ENCODE measurements at places on chromosomes 7 and 10.
A peak's percentile ranks its signal among the peaks of the same experiment; 100 is the strongest.

GRCh38 chr7:38563741-38564140, 67.4 kb downstream of the AMPH start:
- no peak for DNase-seq

- DNase-seq: no peak
These were observed 528.9 kb downstream of the MAGI2 start for GRCh38 chr7:78924581-78924980.

DNA sequence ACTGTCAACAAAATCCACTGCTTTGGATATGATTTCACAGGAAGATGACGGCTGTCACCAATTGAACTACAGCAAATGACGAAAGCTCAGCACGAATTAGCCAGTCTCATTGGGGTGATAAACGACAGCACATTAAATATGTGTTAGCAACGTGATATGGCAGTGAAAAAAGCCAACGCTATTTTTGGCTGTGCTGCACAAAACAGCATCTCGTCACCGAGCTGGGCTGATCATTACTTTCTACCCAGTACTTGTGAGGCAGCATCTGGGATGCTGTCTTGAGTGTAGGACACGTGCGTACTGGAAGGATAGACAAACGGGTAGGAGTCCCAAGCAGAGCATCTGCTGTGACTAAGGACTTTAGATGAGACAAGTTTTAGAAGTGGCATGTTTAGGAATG, 138.3 kb downstream of the EXOC4 start:
- no peak for DNase-seq

DNA sequence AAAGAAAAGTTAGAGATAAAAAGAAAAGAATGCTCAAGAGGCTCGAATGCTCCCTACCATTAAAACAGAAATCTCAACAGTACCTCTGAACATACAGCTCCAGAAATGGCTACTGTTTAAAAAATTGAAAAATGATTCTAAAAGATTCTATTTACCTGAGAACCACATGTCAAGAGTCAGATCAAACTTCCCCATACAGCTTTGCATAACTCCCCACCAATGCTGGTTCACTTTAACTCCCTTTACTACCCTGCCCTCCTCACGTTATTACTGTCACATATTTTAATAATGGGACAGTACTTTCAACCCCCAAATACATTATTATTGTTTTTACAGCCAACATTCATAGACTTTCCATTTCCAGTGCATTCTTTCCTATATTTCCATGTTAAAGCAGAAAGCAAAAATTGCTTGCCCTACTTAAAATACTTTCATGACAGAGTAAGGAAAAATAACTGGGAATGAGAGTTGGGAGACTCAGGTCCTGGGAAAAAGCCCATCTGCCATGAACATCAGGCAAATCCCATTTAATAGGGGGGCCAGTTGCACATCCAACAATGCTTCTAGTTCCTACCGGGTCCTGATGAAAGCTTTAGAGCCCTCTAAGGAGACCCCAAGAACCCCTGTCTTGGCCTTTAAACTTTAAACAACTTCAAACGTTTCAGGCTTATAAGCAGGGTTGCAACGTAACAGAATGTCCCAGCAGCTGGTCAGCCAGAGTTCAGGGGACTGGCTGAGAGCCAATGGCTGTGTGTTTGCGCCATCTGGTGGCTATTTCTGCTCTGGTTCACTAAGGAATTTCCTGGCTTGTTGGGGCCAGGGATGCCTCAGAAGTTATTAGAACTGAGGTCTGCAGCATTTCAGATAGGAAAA, 247.4 kb downstream of the ELMO1 start:
- DNase-seq: peak; percentile 10

- no peak for DNase-seq
These were observed 249.6 kb downstream of the ELFN1 start for GRCh38 chr7:1919539-1920265.

DNA sequence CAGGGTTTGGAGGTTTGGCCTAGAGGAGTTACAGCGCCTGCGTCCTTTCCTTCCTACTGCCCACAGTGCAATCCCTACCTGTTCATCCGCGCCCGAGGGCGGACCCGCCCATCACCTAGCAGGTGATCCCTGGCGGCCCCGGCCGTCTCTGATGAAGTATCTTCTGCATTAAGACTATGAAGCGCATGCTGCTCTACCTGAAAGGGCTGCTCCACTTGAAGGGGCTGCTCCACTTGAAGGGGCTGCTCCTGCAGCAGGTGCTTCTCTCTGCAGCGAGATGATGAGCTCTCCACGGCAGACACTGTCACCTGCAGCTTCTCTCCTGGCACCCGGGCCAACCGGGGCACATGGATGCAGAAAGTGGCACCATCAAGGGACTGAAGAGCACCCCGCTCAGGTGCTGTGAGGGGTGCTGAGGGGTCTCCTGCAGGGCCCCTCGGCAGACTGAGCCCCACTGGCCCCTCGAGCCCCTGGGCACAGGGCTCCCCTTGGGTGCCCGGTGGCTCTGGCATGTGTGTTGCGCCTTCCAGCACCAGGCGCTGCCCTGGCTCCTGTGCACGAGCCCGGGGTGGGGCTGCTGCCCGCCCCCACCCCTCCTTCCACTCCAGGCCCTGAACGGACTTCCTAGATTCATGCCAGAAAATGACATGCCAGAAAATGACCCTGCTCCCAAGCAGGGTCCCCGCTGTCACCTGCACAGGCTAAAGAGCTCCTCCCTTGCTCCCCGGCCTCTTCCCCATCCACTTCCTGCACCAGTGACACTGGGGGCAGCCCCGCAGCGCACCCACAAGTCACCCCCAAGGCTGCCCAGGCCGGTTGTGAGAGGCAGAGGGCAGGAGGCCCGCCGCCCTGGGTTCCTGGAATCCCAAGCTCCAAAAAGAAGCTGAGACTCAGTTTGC, 29.4 kb downstream of the WDR86 start:
- no peak for DNase-seq

DNA sequence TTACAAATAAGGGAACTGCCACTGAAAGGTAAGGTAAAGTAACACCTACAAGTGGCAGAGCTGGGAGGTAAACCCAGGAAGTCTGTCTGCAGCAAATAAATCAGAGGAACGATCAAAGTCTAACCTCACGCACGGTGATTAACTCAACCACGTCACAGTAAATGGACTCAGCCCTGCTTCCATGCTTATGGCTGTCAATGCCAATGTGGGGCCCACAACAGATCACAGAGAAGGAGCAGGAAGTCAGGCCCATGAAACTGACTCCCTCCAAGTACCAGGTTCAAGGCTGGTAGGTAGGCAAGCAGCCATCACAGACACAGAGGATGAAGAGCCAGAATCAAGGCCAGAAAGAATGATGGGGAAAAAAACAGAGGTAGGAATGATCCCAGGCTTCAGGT, 38.0 kb upstream of the ACSL5 start:
- DNase-seq: no peak

DNA sequence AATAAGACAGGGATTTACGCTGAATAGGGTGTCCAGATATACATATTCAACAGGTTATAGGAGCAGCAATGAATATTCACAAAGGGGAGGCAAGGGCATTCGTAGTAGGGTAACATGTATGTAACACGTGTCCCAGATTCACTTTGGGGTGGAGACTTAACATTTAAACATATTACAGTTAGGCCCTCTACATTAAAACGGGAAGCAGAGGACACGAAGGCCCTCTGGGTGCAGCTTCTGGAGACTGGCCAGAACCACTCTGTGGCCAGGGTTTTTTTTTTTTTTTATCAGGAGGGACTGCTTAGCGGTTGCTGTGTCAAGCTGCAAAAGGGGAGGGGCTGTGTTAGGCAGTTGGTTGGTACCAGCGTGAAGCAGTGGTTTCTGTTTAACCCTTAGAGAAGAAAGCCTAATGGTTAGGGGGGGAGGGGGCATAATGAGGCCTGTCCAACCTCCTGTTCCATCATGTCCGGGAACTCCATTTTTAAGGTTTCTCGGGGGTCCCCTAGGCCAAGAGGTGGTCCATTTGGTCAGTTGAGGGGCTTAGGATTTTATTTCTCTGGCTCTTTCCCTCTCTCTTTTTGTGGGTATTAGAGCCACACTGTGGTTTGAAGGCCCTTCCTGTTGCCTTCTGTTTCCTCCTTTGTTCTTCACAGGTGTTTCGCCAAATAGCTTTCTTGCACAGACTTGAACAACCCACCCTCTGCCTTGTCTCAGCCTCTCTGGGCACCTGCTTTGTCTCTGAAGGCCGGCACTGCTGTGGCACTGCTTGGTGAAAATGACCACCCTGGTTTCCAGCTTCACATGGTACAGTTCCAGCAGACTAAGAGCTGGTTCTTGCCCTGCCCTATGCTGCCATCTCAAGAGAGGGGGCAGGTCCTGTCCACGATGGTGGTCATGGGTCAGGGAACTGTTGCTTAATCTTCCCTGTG, 26.4 kb downstream of the PRF1 start:
- DNase-seq: no peak

GRCh38 chr10:74083304-74083703, 67.3 kb downstream of the AP3M1 start:
- no peak for DNase-seq

All from activated T-helper 9 cell treated with anti-CD3 and anti-CD28 coated beads, Interleukin-2, amount 50 U/mL, for 16 hours (primary cell).